ENCODE measurements at places on chromosomes 4 and X.
A peak's percentile ranks its signal among the peaks of the same experiment; 100 is the strongest.

DNA sequence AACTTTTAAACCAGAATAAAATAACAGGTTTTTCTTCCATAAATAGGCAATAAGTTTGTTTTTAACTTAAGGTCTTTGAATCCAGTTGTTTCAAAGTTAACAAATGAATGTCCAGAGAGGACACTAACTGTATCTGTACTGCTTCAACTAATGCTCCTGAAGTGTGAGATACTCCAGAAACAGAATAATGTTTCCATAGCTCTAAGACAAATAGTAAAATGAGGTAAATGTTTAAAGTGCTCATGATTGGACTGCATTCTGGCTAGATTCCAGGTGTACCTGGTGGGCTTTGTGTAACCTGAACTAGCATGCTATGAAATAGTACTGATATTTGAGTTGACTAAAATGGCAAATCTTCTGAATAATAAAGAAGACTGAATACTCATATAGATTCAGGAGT is 51.7 kb downstream of the METTL14 start:
- DNase-seq: no peak

DNA sequence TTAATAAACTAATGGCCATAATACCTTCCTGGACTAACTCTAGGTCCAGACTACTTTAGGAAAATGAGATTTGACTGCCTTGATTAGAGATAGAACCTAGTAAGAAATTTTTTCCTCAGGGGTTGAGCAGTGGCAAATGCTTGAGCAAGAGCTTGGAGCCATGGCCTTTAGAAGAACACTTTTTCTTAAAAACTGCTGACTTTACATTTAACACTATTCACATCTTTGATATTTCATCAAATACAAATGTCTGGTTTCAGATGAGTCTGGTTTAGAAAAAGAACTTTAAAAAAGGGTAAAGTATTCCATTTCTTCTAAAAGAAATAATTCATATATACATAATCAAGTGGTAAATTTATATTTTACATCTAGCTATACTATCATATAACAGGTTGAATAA is 680.9 kb upstream of the PITX2 start:
- DNase-seq: no peak

DNA sequence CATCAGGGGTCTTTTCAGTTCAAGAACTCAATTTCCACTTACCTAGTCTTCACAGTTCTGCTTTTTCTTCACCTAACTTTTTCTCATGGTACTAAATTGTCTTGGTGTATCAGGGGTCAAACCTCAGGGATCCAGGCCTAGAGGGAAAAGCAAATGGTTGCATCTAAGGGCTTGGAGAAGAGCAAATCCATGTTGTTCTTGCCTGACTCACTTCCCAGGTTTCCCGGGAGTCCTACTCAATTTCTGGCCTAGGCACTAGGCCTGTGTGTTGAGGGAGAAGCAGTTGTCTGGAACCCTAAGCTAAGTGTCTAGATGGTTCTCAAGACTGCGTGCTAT is 191.9 kb upstream of the STK26 start:
- DNase-seq: no peak

DNA sequence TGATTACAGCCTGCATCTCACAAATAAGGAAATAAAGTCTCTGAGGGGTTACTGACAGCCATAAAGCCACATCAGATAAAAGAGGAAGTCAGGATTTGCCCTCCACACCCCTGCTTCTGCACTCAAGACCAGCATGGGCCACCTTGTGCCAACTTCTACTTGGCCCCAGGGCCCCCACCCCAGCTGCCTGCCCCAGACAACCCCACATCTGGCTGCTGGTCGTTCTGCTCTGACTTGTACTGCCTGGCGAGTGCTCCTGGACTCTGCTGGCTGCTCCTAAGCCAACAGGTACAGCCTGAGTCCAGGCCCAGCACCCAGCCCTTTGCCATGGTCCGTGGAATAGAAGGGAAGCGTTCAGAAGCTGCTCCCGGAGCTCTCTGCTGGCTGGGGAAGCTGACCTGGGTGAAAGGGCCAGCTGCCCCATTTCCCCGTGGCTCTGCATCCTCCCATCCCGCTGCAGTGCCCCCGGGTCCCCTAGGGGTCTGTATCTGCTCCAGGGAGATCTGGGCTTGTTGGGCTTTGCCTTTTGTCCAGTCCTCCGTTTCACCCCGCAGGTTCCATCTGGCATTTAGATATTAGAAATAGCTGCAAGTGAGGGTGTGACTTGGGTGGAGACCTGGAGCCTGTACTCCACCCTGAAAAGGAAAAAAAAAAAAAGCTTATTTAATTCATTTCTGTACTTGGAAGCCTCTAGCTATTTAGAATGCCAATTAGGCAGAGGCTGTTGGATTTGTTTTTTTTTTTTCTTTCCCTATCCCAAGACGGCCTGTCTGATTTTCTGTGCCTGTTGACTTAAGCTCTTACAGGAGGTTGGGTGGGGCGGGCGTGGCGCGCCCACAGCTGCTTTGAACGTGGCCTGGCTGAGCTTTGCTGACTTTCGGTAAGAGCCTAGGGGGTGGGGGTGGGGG is 194.7 kb downstream of the PTTG2 start:
- DNase-seq: no peak

DNA sequence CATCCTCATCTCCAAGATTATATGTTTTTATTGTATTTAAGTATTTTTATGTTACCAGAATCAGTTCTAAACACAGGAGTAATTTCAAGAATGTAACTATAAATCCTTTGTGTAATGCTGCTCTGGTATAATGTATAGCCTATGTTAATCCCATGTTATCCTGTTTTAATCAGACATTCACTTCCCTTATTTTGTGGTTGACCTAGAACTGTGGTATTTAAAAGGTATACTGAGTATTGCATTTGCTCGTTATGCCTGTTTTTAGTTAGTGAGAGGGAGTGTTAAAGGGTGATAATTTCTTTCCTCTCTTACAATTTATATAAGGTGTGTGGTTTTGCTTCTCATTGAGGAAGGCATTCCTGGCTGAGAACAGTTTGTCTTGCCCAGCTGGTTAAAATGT is 26.2 kb downstream of the MTM1 start:
- DNase-seq: no peak

GRCh38 chrX:16125520-16126149 is 2.3 kb downstream of the GRPR start:
- no peak for DNase-seq

GRCh38 chr4:101141855-101142254 is 205.5 kb downstream of the PPP3CA start:
- DNase-seq: no peak

- no peak for DNase-seq
These were observed 372.6 kb downstream of the FBXO8 start for GRCh38 chr4:173910891-173911290.

DNA sequence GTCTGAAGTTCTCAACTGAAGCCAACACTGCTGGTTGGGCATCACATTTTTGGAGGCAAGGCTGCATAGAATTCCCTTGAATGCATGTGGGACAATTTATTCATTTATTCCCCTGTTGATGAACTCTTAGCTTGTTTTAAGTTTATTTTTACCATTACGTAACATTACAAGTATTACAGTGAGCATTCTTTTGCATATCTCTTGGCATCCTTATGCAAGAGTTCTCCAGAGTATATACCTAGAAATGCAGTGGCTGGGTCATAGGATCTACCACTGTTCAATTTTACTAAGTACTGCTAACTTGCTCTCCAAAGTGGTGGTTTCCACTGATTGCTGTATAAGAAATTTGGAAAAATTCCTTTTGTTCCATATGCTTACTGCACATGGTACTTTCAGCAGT is 66.5 kb downstream of the UCHL1 start:
- DNase-seq: peak; percentile 81

GRCh38 chrX:133646719-133647116 is 231.4 kb upstream of the GPC4 start:
- no peak for DNase-seq

GRCh38 chr4:20678400-20678799 is 21.9 kb upstream of the PACRGL start:
- DNase-seq: no peak

GRCh38 chrX:44775726-44776125 is 68.1 kb upstream of the DUSP21 start:
- no peak for DNase-seq

GRCh38 chrX:82658492-82658891 is 849.6 kb upstream of the POU3F4 start:
- no peak for DNase-seq

DNA sequence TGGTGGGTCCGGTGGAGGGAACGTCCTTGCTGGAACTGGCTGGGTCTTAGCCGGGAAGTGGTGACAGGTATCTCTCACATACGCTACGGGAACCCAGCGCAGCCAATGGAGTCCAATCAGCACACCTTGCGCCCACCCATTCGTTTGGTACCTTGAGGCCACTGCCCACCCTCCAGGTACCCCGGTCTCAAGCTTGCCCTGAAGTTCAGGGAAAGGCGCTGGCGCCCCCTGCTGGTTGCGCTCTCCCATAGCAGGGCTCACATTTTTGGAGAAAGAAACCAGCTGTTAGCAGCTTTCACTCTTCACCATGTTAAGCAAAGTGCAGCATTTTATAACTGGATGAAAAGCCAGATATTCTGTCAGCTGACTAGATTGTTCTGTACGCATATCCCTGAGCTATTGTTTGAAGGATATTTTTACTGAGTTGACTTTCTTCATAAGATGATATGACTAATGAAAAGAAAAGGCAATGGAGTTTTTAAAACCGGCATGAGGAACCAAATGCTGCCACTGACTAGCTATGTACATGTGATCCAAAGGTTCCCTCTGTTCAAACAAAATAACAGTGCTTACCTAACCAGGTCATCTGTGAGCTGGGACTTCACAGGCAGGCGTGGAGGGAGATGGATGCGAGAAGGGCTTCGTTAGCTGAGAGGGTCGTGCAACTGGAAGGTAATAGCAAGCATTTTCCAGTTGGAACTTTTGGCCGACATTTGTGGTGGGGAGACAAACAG is 43.7 kb downstream of the OTOP1 start:
- DNase-seq: peak; percentile 15

DNA sequence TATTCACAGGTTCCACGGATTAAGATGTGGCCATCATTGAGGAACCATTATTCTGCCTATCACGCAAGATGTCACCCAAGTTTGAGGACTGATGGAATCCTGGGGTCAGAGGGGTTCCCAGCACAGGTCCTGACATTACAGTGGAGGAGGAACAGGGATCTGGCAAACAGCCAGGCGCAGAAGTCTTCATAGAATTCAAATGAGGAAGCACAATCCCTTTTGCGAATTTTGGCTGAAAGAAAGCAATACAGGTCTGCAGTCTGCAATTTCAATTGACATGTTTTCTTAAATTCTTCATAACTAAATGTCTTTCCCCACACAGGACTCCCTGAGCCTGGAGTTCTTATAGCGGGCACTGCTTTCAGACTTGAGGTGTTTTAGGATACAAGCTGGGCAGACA is 14.5 kb downstream of the DOCK11 start:
- no peak for DNase-seq

GRCh38 chr4:48470570-48470969 is 12.6 kb upstream of the SLC10A4 start:
- DNase-seq: no peak

DNA sequence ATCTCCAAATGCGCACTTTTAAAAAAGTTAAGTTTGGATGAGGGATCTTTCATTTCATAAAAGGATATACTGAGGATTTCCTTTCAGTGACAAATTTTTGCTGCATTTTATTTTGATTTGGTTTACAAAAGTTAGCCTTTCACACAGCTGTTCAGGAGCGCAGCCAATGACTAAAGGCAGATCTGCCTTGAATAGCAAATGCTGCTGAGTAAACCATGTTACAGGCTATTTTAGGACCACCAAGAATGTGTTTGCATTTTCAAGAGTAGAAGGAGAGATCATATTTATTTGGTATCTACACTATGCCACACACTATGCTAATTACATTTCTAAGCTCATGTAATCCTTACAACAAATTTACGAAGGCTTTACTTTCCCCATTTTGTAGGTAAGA is 92.1 kb downstream of the MAMLD1 start:
- no peak for DNase-seq

DNA sequence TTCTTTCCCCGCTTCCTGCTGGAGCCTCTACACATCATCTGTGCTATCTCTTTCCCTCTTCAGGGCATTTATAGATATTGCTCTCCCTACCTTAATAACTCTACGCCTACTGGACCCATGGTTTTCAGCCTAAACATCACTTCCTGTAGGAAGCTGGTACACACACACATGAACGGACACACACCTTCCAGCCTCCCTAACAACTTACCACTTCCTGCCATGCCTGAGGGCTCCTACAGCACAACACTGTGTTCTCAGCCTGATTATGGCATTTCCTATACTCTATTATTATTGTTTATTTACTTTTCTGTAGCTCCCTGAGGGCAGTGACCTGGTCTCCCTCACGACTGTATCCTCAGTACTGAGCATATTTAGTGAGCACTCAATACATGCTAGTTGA is 163.6 kb upstream of the MAP3K15 start:
- no peak for DNase-seq

- no peak for DNase-seq
These were observed 581.3 kb downstream of the BCOR start for GRCh38 chrX:39516427-39516841.

DNA sequence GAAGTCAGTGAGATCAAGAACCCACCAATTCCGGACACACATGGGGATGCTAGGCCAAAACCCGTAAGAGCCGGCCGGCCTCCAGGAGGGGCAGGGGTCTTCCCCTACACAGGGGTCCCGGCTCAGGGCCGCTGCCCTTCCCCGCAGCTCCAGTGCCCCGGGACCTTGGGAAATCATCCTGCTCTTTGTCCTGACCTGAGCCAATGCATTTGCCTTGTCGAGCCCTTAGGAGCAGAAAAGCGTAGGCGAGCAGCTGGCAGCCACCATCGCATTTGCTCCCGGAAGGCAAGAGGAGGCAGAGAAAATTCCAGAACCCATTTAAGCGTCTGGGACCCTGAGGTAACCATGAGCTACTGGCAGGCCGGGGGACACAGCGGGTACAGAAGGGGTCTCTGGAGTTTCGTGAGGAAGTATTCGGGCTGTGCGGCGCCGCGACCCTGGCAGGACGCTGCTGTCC is 7.4 kb upstream of the TNIP2 start:
- no peak for DNase-seq

- DNase-seq: no peak
These were observed 516.8 kb downstream of the CFAP47 start for GRCh38 chrX:36436361-36436760.

DNA sequence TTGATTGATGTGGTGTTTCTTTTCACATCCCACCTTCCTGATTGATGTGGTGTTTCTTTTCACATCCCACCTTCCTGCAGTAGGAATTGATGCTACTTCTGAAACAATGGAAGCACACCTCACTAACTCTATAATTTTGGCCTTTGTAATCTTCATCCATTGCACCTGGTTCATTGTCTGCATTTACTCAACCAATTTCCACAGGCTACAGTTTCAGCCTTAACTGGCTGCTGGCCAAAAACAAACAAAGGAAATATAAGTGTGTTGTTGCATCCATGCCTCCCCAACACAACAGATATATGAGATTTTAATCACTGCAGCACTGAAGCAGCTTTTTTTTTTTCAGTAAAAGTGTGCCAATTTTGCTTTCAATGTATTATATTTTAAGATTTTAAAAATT is 867.6 kb upstream of the PCDH7 start:
- no peak for DNase-seq

DNA sequence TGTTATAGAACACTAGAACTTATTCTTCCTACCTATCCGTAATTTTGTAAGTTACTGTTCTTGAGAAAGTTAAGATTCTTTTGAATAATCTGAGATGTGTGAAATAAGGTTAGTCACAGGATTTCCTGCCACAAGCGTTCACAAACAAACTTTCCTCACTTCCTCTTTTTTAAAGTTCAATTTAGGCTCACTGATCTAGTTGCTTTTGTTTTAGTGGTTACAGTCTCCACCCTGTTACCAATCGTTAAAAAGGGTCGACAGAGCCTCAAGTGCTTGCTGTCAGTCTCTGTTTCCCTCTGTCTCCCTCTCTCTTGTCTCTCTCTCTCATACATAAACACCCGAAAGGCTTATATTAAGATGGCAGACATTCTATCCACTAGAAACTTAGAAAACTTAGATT is 35.9 kb upstream of the STK26 start:
- DNase-seq: no peak

- DNase-seq: peak; percentile 20
These were observed 455.2 kb downstream of the PCDH7 start for GRCh38 chr4:31175242-31175910.
